ENCODE measurements at places on chromosomes 2 and 18.

GRCh38 chr18:49161627-49162026 lies 210.9 kb upstream of the SMAD7 start:
- no peak for DNase-seq

GRCh38 chr2:90209009-90209408 lies 1517.5 kb downstream of the RPIA start:
- no peak for DNase-seq

DNA sequence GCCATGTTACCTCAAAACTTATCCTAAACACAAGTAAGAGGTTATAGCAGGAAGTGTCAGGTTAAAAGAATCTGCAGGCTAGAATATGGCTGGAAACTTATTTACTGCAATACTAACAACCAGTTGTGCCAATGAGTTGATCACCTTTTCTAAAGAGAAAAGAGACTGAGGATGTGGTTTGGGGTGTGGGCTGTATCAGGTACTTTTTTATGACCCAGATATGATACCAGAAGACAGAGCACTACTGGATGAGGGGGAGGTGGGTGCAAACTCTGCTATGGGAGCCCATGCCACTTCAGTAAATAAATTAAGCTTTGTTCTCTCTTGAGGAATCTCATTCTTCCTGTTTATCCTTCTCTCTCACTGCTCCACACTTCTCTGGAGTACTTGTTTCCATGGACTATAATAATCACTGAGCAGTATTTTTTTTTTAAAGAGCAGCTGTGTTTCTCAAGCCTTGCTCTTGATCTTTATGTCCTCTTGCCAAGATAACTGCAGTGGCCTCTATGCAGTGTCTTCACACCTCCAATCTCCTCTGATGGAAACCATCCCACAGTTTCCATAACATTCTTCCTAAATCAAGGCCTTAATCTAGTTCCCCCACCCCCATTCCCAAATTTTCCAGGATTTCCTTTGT lies 51.2 kb upstream of the NOSTRIN start:
- no peak for DNase-seq

- no peak for DNase-seq
Measured at GRCh38 chr18:23223641-23224040, 88.4 kb downstream of the CABLES1 start.

DNA sequence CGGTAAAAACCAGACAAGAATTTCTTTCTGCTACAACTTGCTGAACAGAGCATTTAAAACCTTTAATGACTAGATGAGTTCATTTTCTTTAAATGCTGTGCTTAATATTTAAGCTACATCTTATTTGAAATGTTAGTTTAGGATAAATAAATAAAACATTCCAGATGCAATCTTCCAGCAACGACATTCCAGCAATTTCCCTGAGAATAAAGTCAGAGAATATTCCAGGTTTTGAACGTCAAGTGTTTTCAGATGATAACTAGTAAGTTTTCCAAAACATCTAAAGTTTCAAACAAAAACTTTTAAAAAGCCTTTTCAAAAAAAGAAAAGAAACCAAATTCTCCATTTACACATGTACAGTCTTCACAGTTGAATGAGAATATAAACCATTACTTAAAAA lies 104.8 kb downstream of the PPP1R1C start:
- DNase-seq, result no peak
